ENCODE measurements at places on chromosomes 16 and 17.

DNA sequence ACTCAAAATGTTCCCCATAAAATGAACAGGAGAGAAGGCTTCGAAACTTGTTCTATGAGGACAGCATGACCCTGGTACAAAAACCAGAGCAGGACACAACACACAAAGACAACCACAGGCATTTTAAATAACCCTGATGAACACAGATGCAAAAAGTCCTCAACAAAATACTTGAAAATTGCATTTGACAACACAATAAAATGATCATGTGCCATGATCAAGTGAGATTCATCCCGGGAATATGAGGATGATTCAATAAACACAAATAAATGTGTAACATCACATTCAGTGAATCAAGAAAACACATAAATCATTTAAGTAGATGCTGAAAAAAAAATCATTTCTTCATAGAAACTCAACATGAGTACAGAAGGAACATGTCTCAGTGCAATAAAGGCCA lies 208.4 kb upstream of the WSB1 start:
- no peak for DNase-seq

- DNase-seq, result no peak
These were observed 17.8 kb upstream of the KSR1 start for GRCh38 chr17:27438348-27438998.

- no peak for DNase-seq
These were observed 85.2 kb downstream of the KSR1 start for GRCh38 chr17:27541301-27542023.

GRCh38 chr17:4750606-4751005 lies 10.9 kb upstream of the CXCL16 start:
- no peak for DNase-seq

DNA sequence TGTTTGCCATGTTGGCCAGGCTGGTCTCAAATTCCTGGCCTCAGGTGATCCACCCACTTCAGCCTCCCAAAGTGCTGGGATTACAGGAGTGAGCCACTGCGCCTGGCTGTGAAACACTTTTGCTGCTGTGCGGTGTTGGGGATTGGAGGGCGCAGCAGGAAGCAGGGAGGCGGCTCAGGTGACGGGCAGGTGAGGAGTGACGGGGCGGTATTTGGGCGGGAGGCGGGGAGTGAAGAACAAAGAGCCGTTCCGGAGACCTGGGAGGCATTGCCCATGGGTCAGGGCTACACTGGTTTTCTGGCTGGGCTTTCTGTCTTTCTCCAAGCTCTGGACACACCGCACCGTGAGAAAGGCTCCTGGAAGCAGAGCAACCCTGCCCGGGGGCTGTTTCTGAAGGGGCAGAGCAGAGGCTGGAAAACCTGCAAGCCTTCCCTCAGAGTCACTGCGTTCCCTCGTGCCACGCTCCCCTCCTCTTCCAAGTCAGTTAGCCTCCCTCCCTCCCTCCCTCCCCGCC lies 22.1 kb downstream of the CRISPLD2 start:
- no peak for DNase-seq

- DNase-seq, result no peak
These were observed 576 bp downstream of the EPOP start for GRCh38 chr17:38674014-38674748.

GRCh38 chr17:44439168-44439567 lies 49.7 kb upstream of the ITGA2B start:
- peak; percentile 2 for DNase-seq

GRCh38 chr17:75920045-75920560 lies 15.4 kb upstream of the MRPL38 start:
- no peak for DNase-seq

DNA sequence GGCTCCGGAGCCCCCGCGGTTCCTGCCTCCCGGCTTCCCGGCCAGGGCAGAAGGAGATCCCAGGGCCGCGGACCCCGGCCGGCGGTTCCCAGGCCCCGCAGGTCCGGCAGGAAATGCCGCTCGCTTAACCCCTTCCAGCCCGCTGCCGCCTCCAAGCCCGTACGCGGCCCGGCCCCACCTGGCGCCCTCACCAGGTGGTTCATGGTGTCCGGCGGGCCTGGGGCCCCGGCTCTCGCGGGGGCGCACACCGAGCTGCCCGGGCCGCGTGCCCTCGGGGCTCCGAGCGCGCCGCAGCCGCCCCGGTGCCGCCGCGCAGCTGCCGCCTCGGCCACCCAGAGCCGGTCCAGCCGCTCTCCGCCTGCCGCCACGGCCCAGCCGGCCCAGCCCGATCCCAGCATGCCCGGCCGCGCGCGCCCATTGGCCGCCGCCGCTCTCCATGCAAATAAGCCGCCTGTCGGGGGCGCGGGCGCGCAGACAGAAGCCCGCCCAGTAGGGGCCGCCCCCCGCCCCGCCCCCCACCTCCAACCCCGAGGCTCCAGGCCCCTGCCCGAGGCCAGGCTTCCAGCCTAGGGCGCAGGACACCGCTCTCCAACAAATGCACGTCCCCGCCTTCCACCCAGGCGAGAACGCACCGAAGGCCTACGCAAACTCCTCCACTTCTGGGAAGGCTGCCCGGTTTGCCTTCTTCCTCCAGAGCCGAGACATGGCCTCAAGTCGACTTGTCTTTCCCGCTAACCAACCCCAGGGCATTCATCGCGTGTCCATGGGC lies at the start of gene BCAR1:
BCAR1 (minus strand) TSS at position 345 of the 769 bp plus-strand sequence; CDS start at position 203, 142 bp downstream.
- peak; percentile 57 for DNase-seq

GRCh38 chr17:83196024-83196365 lies 116.6 kb downstream of the METRNL start:
- DNase-seq, result no peak

- DNase-seq, result no peak
These were observed 1.6 kb downstream of the DOC2A start for GRCh38 chr16:30009085-30009862.

GRCh38 chr17:17204041-17204591 lies 2.0 kb downstream of the PLD6 start:
- no peak for DNase-seq

GRCh38 chr16:23155445-23156049 lies 6.3 kb upstream of the USP31 start:
- DNase-seq, result no peak

DNA sequence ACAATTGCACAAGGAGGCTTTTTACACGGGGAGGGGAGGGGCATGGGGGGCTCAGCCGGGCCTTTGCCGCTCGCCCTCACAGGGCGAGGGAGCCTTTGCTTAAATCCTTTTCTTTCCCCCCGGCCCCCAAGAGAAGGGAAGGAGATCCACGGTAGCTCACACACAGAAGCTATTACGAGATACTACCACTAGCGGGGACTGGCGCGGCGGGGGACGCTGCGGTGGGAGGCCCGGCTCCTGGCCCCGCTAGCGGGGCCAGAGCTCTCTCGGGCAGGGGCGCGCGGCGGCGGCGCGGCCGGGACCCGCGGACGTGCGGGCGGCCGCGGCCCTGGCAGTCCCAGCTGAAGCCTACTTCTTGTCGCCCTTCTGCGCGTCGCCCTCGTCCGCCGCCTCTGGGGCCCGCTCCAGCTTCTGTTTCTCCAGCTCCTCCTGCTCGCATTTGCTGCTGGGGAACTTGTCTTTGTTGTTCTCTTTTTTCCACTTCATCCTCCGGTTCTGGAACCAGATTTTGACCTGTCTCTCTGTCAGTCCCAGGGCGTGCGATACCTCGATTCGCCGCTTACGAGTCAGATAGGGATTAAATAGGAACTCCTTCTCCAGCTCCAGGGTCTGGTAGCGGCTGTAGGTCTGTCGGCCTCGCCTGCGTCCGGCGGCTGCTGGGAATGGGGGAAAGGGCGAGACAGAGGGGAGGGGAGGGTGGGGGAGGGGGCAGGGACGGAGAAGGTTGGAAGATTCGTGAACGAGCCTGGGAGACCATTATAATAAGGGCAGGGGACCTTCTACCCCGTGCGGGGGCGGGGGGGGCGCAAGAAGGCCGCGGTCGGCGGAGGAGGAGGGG lies 2.0 kb downstream of the HOXB8 start:
- DNase-seq, result no peak

DNA sequence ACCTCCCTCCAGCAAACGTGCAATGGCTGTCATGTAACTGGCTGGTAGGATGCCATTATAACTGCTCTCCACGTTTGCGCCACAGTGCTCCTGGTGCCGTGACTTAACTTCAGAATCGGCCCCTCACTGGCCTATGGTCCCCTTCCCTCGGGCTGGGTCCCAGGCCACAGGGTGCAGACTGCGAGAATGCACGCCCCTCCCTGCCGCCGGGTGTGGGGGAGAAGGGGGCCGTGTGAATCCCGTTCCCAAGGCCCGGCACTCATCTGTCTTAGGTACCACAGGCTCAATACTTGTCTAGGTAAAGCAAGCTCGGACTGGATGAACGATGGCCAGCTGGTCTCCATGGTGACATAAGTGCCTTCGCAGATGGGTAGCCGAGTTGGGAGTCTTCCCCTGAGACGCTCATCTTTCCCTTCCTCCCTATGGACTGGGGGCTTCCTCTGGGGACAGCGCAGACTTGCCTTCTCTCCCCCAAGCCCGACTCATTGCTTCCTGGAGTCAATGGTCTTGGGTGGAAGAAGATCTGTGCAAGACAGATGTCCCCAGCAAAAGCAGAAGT lies 37.8 kb downstream of the TIMM22 start:
- no peak for DNase-seq

DNA sequence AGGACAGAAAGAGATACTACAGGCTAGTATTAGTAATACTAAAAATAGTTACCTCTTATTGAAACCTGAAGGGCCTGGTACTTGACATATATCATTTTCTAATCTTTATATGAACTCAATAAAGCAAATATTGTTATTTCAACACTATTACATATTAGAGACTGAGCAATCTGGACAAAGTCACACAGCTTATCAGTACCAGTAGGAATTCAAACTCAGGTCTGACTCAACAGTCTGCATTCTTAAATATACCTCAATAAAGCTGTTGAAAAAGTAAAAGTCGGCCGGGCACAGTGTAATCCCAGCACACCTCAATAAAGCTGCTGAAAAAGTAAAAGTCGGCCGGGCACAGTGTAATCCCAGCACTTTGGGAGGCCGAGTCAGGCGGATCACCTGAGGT lies 67.4 kb downstream of the KANSL1 start:
- no peak for DNase-seq
